ENCODE measurements at places on chromosomes 6 and 20.
A peak's percentile ranks its signal among the peaks of the same experiment; 100 is the strongest.

GRCh38 chr20:5100684-5101347, 18.9 kb downstream of the PCNA start:
- peak; percentile 66 for DNase-seq

- no peak for DNase-seq
Observed at GRCh38 chr6:34914358-34914757, 25.3 kb downstream of the ANKS1A start.

GRCh38 chr20:63333241-63333836, 27.8 kb downstream of the CHRNA4 start:
- DNase-seq, result no peak

DNA sequence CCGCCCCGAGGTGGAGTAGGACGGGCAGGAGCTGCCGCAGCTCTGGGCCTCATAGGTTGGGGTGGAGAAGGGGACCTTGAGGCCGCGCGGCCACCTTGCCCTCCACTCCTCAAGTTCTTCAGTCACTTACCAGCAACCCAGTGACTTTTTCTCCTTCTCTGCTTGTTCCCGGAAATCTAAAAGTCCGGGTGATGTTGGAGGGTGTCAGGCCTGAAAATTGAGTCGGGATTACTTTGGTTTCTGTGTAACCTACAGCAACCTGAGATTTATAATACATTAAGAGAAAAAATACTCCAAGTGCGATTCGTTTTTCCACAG, 338 bp downstream of the RWDD1 start:
- no peak for DNase-seq

DNA sequence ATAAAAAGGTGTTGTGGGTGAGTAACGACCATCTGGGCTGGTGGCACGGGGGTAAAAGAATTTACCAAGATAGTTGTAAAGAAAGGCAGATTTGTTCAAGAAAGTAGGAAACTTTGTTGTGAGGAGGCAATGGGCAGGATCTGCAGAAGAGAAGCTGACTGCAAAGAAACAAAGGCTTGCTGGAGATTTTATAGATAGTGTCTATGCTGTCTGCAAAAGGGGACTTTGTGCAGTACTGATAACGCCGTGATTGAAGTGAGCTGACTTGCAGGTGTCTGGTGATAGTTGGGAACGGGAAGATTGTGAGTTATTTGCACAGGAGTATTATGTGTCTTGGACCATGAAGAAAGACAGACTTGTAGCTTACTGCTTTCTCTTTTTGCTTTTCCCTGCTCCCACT, 36.8 kb upstream of the GSTA3 start:
- no peak for DNase-seq

DNA sequence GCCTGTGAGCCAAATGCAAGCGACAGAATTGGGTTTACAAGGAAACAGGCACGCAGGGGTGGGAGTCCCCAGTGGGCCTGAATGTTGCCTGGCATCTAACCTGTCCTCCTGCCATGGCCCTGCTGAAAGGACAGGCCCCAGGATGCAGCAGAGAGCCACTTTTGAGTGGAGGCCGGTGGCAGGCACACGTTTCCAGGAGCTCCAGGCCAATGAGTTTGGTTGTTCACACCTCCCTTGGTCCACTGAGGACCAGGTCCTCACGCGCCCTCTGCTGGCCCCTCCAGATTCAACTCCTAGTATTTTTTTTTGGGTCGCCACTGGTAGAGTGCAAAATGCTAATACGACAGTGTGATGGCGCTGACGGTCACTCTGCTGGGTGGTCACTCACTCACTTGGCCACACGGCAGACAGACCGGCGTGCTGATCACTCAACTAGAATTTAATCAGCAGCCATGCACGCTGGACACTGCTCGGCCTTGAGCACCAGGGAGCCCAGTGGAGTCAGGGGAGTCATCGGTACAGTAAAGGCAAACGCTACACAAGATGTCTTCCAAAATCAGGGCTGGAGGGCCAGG, 81.7 kb upstream of the NFATC2 start:
- peak; percentile 55 for DNase-seq

All from activated T-helper 9 cell treated with anti-CD3 and anti-CD28 coated beads, Interleukin-2, amount 50 U/mL, for 16 hours (primary cell).